ENCODE measurements at places on chromosomes 1 and 21. TPM values are rescaled to one million over a fixed set of nuclear protein-coding genes. Genes with fewer than 3 reads are reported as not detected.

DNA sequence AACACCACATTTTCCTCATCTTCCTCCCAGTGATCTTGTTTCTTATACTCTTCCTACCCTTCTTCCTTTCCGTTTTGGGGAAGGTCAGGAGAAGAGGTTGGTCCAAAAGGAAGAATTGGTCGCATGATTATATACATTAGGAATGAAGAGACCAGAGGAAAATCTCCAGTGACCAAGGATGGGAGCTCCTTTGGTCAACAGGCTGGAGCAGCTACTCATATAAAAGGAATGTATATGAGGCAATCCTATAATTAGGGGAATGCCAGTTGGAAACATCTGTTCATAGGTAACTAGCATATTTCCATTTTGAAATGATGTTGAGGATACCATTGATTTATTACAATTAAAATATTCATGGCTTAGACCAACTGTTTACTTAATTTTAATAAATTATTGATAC, 114.5 kb downstream of the LRRC40 start:
- no peak for DNase-seq

The TM2D1 gene
- total RNA-seq = 30.8 TPM

DNA sequence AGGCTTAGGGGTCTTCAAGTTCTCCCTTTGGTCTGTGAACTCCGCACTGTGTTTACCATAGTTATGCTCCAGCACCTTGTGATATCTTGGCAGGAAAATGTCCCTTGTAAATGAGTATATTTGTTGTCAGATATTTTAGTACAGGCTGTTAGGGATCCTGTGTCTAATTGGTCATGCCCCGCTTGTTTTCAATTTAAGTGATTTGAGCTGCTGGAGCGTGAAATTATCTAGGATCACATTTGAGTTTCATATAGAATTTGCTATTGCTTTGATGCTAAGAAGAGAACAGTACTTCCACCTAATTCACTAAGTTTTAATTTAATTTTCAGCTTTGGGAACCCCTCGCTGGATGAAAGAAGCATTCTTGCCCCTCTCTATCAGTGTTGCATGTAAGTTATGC, 15.4 kb upstream of the TOR3A start:
- DNase-seq = no peak

DNA sequence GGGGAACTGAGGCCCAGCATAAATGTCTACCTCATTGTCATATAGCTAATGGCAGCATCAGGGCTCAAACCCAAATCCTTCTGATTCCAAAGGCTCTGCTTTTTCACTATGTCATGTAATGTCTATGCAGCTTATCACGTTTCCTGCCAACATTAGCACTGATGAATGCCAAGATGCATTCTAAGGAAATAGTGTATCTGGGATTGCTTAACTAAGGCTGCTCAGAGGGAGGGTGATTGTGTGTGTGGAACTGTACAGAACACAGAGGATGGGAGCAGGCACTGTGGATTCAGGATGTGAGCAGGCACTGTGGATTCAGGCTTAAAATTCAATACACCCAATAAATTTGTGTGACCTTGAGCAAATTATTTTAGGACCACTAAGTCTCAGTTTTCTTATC, 456.4 kb upstream of the DEPDC1 start:
- DNase-seq = no peak

GRCh38 chr1:186974774-186975181, 146.0 kb downstream of the PLA2G4A start:
- DNase-seq = no peak

All from Right ventricle myocardium superior (tissue), 1 donor.